Stimulated activated CD4-positive, alpha-beta T cell treated with anti-CD3 and anti-CD28 coated beads, Interleukin-4, amount 100 ng/mL, for 1 hour (primary cell): ENCODE measurements at places on chromosomes 5 and 9.

- no peak for DNase-seq
Measured at GRCh38 chr5:126413856-126414255, 9.4 kb upstream of the GRAMD2B start.

DNA sequence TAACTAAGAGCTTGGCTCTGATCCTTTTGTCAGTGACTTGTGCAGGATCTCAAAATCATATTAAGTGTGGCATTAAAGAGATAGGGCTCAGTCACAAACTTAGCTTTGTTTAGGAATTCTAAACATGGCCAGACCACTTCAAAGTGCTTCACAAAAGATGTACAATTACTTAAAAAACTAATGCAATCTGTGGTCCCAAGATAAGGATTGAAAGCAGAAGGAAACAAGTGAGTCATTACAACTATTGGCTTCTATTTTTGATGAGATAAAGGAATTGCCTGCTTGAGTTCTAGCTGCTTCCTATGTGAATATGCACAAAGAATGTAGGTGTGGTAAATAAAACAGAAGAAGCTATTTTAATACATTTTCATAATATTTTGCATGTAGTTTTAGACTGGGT, 44.9 kb upstream of the SLC12A2 start:
- no peak for DNase-seq

DNA sequence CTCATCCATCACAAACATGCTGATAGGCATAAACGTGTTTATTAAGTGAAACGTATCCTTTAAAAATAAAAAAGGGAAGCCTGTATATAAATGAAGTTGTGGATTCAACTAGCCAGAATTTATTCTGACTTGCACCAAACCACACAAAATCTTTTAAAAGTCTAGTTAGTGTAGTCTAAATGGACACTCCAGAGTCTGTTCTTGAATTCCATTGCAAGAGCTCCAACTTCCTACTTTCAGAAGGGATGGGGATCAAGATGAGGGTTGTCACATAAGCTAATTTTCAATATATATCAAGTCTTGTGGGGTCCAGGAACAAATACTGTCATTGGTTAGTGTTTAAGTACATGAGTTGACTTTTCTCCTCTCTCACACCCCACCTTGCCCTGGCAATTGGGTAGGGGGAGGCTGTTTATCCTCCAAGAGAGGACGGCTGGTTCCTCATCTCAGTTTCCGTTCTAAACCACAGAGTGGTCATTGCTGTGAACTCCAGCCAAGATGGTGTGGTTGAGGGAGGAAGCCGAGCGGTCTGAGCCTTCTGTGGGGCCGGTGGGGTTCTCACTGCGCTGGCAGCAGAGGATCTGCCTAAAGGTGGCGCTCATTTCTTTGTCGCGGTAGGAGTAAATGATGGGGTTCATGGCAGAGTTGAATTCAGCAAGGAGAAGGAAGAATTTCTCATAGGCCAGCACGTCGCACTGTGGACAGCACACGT, 163.2 kb downstream of the LPAR1 start:
- no peak for DNase-seq

GRCh38 chr5:172093559-172093958, 87.1 kb upstream of the FBXW11 start:
- no peak for DNase-seq

DNA sequence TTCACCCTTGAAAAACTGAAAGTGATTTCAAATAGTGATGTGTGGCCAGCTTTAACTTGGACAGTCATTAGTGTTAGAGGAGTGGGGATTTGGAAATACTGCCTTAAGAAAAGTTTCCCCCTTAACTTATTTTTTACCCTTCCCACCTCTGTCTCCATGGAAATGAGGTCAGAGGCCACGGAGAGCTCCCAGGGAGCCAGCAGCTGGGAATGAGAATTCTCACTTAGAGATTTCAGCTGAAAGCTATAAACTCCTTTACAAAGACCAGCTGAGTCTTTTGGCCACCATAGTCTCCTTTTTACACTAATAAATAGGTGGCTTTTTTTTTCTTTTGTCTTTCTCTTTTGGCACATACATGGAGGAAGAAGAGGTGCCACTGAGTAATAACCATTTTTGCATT, 45.7 kb upstream of the PIK3R1 start:
- DNase-seq = no peak

- no peak for DNase-seq
Measured at GRCh38 chr5:134245101-134245604, 19.3 kb upstream of the PPP2CA start.

DNA sequence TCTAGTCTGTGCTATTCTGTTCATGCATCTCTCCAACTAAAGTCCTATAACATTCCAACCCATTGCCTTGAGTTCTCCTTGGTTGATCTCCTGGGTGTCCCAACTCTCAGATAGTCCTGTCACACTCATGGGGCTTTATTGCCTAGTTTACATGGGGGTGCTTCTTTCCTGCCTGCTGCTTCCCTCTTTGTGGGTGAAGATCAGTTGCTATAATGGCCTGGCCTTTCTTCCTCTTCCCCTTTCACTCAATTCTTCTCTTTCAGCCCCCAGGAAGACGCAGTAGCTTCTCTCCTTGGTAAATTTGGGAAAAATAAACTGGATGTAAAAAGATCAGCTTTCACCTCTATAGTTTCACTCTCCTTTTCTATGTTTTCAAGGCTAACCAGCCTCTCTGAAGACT, 66.5 kb downstream of the PTCD2 start:
- DNase-seq = no peak

GRCh38 chr5:132099905-132100304, 26.3 kb downstream of the CSF2 start:
- no peak for DNase-seq

DNA sequence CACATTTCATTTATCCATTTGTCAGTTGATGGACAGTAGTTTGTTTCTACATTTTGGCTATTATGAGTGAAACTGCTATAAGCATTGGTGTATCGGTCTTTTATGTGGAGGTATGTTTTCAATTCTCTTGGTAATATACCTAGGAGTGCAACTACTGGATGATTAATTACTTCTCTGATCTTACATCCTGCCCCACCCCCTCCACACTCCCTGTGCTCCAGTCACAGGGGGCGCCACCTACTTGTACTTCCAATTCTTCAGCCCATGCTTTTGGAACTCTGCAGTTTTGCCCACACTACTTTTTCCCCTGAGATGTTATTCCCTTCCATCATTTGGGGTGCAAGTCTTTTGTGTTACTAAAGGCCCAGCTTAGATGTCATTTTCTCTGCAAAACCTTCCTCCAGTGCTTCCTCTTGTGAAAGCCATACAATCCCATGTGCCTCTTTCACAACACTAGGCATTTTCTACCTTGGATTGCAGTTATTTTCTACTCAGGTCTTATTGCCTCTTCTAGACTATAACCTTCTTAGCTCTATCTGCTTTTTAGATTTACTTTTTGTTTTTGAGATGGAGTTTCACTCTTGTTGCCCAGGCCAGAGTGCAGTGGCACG, 42.1 kb downstream of the SEC61B start:
- DNase-seq = peak; percentile 32

- no peak for DNase-seq
Measured at GRCh38 chr5:103174147-103174546, 54.0 kb downstream of the PPIP5K2 start.

GRCh38 chr5:180175015-180175431, 34.0 kb downstream of the RASGEF1C start:
- no peak for DNase-seq

DNA sequence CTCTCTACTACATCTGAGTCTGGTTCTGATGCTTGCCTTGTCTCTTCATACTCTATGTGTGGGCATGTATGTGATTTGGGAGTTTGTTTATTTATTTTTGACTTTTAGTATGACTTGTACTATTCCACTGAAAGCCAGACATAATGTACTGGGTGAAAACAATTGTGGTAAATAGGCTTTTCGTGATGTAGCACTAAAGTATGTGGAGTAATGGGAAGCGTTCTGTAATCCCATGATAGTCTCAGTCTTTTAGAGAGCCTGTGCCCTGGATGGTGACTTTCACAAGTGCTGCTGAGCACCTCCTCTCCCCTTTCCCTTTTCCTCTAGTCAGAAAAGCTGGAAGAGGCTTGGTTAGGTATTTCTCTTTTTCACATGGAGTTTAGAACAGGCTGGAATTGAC, 85.8 kb upstream of the S1PR3 start:
- DNase-seq = no peak

DNA sequence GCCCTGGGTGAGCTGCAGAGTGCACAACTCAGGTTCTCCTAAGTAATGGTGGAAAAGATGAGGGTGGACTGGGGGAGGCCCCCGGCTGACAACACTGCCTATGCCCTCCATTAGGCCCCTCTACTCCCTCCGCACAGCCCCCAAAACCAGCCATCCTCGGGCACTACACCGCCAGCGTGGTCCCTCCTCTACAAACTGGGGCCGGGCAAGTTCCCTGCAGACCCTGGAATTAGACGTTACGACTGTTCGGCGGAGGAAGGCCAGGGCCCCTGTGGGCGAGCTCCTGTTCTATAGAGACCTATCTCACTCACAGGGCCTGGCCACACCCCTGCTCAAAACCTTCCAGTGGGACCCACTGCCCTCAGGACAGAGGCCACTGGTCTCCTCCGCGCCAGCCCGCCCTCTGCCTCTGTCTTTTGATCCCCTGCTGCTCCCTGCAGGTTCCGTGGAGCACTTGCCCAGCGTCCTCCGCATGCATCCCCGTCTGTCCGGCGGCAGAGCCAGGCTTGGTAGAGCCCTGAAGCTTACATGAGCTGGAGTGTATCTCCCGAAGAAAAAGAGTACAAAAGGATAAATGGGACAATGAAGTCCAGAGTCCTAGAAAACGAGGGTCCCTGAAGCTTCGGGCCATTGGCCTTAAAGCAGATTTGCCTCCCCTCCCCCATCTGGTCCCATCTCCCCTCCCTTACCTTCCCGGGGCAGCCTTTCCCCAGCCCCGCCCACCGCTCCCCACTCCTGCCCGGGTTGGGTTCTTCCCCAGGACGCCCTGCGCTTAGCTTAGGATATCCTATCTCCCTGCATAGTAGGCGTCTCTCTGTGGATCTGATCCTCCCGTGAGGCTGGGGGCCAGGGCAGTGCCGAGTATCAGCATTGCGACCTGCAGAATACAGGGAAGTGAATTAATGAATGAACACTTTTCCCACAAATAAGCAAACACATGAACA, 71.3 kb downstream of the HRH2 start:
- DNase-seq = no peak

DNA sequence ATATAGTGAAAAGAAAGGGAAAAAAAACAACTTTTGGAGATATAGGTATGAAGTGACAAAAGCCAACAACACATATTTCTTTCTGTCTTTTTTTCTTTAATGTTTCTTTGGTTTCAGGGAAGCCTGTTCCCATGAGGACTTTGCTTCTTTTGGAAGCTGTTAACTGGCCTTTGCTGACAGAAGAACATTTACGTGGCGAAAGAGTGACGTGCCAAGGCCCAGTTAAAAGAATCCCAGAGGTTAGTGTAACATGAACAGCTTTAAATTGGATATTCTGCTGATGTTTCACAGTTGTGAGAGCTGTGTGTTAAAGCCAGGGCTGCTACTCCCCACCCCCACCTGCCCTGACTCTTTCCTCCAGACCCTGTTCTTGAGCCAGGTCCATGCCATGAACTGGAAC, 275.9 kb downstream of the CRB2 start:
- no peak for DNase-seq

DNA sequence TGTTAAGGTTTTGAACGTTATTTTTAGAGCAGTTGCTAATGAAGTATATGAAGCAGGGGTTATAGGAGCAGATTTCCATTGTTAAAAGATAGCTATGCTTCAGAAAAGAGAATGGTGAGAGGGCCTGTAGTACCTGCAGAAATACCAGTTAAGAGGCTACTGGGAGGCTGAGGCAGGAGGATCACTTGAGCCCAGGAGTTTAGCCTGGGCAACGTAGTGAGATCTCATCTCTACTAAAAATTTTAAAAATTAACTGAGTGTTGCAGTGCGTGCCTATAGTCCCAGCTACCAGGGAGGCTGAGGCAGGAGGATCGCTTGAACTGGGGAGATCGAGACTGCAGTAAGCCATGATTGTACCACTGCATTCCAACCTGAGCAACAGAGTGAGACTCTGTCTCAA, 148.8 kb downstream of the ZCCHC7 start:
- DNase-seq = no peak

GRCh38 chr9:107868186-107868585, 378.6 kb upstream of the KLF4 start:
- DNase-seq = no peak

DNA sequence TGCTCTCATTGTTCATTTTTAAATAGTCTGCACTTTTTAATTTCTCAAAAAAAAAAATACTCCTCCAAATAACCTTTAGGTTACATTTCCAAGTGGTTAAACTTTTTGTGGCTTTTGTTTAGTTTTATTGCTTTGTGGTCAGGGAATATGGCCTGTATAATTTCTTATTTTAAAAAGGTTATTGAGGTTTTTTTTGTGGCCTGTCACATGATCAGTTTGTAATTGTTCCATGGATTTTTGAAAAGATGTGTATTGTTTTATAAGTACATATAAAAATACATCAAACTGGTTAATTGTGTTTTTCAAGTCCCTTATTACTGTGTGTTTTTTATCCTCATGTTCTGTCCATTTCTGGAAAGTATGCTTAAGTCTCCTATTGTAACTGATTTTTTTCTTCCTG, 64.0 kb downstream of the ZNF618 start:
- DNase-seq = no peak

DNA sequence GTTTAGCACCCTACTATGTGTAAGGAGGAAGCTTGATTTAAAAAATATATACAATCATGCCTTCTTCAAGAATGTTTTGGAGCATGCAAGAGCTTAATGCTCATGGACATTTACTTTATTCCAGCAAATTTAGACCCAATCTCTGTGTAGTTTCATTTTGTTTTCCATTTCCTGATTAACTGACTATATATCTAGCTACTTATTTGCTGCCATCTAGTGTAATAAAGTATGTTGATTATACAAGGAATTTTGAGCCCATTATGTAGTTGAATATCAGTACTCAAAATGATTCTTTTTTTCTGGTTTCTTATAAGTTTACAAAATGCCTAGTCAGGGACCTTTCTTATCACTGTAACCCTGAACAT, 100.0 kb upstream of the CCDC152 start:
- no peak for DNase-seq

GRCh38 chr9:2853517-2853916, 9.6 kb upstream of the PUM3 start:
- DNase-seq = no peak

DNA sequence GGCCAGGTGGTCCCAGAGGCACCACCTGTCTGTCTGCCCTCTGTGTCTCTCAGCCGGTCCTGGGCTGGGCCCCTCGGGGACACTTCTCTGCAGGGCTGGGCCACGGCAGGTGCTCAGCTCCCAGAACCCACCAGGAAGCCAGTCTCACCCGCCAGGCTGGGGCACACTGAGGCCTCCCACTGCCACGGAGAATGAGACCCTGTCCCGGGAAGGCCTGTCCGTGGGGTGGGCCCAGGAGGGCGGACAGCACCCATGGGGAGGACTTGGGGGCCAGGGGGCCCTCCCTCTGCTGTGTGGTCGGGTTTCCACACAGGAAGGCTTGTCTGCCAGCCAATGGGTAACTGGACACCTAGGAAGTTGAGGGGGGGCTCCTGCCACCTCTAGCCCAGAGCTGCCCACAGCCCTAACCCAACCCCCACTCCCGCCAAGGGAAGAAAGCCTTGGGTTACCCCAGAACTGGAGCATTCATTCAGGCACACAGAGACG, 4.1 kb upstream of the TUBB4B start:
- no peak for DNase-seq

GRCh38 chr5:171855265-171855664, 69.6 kb downstream of the SMIM23 start:
- no peak for DNase-seq
